ENCODE measurements at places on chromosomes 7 and 10.

DNA sequence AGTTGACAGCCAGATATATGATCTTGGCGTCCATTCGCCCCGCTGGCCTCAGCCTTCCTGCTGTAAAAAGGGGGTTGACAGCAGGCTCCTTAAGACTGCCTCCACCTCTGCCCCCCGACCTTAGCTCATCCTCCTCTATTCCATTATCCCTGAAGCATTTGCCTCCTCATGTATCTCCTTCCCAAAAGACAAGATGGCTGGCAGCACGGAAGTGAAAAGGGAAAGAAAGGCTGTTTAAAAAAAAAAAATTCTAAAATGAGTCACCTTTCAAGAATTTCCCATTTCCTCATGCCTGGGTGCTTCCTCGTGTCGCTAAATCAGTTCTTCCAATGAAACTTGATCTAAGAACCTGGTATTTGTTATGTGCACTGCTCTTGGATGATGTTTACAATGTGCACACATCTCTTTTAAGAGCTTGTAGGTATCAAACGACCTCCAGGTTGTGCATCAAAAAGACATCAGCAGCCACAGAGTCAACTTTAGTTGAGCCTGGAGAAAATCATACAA is 1.7 kb downstream of the SCRN1 start:
- peak; percentile 7 for DNase-seq

DNA sequence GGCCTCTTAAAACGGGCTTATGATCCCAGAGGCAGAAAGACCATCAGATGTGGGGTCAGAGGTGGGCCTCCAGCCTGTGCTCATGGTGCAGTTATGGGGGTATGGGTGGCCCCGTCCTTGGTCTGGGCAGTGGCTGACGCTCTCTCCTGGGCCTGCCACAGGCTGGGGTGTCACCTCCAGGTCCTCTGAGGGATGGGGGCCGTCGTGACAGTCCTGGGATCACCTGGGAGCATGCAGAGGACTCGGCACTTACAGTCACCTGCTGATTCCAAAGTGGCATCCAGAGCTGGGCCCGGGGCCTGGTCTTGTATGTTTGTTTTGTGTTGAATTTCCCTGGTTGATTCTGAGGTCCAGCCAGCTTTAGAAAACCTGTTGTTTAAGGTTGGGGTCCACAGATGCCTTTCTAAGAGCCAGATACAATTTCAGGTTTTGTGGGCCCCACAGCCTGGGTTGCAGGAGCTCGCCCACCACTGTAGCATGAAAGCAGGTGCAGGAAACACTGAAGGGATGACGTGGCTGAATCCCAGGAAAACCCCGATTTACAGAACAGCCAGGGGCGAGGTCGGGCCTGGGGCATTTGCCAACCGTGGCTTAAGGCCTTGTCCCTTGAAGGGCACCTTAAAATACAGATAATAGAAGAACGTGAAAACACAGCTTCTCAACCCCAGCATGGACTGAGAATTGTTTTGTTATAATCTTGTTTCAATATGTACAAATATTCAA is 170.7 kb upstream of the PPP2R2D start:
- DNase-seq, result no peak

GRCh38 chr10:73989594-73990150 is 8.2 kb upstream of the VCL start:
- DNase-seq, result no peak

GRCh38 chr7:108001764-108002725 is 916 bp downstream of the LAMB1 start:
- no peak for DNase-seq

DNA sequence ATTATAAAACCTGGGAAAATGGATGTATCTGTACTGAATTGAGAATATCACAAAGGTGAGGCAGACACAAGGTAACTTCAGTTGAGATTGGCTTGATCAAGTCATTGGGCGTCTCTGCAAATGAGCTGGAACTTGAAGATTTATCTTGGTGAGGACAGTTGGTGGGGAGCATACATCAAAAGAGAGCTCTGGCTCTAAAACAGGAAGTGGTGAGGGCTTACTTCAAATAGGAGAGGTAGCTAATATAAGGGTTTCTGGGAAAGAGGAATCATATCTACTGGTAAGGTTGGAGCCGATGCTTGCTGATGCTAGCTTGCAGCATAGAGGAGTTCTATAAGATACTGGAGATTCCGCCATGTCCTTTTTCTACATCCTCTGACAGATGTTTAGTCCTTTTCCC is 39.9 kb upstream of the FGL2 start:
- DNase-seq, result no peak

DNA sequence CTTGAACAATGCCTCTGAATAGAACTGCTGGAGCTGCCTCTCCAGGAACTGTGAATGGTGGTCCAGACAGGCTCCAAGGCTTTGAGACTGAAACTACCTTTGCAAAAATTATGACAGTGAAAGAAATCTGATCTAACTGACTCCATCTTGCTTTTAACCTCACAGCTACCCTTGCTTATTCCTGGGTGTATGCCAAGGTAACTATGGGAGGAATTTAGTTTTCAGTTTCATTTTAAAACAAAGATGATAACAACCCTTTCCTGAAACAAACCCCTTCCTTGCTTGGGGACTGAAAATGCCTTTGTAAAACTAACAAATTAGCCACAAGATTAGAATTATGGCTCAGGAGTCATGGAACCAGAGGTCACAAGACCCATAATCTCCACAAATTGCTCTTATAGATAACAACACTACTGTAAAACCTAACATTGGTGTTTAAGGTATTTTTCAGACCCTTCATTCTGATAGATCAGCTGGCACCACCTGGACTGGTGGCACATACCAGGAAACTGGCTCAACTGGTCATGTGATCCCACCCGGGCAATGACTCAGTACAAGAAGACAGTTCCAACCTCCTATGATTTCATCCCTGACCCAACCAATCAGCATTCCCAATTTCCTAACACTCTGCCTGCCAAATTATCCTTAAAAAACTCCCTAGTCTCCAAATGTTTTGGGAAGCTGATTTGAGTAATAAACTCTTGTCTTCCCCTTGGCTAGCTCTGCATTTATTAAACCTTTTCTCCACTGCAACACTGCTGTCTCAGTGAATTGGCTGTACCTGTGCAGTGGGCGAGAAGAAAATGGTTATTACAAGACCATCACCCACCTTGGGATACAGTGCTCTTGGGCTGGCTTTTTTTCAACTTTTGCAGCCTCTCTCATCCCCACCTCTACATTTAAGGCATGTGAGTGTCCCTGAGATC is 608.1 kb downstream of the TYW1 start:
- no peak for DNase-seq

- DNase-seq, result no peak
These were observed 194.3 kb downstream of the CYP26A1 start for GRCh38 chr10:93268021-93268420.

DNA sequence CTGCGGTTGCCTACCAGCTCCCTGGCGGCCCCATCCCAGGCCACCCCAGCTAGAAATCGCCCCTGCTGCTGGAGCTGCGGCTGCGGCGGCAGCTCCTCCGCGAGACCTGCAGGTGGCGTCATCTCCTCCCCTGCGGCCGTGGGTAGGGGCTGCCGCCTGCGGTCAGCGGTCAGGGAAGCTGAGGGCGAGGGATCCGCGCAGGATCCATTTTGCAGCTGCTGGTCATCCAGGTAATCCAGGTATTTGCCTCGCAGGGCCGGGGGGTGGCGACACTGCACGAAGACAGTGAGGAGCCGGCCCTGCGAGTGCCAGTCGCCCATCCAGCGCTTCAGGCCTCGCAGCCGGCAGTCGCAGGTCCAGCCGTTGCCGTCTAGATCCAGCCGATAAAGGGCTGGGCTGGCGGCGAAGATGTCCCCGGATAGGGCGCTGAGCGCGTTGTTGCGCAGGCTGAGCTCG is 1.5 kb downstream of the TRIL start:
- DNase-seq, result no peak

DNA sequence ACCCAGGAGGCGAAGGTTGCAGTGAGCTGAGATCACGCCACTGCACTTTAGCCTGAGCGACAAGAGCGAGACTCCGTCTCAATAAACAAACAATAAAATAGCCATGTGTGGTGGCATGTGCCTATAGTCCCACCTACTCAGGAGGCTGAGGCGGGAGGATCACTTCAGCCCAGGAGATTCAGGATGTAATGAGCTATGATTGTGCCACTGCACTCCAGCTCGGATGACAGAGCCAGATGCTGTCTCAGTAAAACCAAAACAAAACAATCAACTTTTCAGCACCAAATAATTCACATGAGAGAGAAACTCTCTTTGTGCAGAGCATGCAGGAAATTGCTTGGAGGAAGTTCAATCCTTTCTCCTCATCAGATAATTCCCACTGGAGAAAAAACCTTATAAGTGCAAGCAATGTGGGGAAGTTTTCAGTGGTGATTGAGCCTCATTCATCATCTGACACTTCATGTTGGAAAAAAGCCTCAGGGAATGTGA is 13.4 kb upstream of the FIS1 start:
- no peak for DNase-seq

- DNase-seq, result no peak
These were observed 11.6 kb downstream of the PALD1 start for GRCh38 chr10:70490142-70490541.

DNA sequence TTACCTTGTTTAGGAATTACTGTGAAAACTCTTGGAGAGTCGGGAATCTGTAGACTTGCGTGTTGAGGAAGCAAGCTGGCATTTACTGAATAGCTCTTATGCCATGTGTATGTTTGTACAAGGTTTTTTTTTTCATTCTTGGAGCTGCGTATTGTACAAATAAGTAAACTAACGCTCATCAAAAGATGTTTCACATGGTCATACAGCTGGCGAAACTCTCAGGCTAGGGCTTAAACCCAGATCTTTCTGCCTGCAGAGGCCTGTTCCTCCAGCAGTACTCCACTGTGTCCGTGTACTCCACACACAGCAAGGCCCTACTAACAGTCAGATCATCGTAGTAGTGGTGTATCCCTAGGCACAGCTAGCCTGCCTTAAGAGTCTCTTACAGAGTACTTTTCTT is 7.4 kb downstream of the EDRF1 start:
- DNase-seq, result no peak

GRCh38 chr7:17633067-17633466 is 307.2 kb downstream of the SNX13 start:
- DNase-seq, result no peak

DNA sequence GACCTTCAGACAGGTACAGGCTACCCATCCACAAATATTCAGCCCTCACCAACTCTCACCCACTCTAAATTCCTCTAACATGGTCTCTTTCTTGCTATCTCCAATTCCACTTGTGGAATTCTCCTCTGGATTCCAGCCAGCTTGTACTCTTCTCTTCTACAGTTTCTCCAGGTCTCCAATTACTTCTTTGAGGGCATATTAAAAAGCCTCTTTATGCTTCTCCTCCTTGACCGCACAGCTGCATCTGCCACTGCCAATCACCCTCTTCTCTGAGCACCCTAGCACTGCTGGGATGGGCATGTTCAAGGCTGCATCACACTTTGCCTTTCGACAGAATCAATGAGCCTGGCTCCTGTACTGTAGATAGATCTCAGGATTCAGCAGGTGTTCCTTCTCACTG is 101.5 kb upstream of the ANKRD1 start:
- DNase-seq, result no peak
